ENCODE measurements at places on chromosomes 5 and 9. TPM values are rescaled to one million over a fixed set of nuclear protein-coding genes. Genes with fewer than 3 reads are reported as not detected.
A peak's percentile ranks its signal among the peaks of the same experiment; 100 is the strongest.

GRCh38 chr5:135030956-135031812 is 2.8 kb downstream of the PITX1 start:
- no peak for DNase-seq

DNA sequence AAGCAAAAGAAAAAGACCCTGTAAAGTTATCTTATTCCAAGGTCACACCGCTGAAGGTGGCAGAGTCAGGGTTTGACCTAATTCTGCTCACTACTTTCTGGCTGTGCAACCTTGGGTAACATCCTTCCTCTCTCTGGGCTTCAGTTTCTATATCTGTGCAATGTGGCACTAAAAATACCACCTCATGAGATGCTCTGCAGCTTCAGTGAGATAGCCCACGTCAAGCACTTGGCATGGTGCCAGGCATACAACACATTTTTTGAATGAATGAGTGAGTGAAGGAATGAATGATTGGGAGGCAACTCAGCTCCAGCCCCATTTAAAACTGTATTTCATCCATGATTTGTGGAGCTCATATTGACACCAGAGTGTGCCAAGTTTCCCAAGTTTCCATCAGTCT is 62.3 kb downstream of the FOXI1 start:
- DNase-seq, result no peak

The STPG3 gene
- total RNA-seq, result not detected

DNA sequence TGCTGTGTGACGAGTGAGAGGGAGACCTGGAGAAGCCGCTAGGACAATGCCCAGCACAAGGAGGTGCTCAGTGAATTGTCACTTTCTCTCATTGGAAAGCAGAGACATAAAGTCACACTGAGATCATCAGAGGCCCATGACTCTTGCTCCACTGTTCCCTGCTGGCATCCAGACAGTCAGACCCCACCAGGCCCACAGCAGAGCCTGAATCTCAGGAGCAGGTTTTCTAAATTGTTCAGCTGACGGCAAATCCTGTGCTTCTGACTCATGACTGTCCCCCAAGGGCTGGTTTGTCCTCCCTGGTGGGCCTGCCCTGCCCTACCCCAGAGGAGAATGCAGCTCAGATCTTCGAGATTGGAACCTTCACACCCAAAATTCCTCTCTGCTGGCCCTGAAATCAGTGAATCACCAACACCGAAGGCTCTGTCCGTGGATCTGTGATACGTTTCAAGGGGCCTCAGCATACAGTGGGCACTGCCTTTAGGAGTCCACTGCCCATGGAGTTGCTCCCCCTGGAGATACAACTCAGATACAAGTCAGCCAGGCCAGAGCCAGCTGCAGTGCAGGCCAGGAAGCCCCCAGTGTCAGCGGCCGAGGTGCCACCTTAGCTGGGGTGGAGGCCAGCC is 2.7 kb downstream of the PTGES start:
- no peak for DNase-seq

The CAMK2A gene
- total RNA-seq, result 0.93 TPM

DNA sequence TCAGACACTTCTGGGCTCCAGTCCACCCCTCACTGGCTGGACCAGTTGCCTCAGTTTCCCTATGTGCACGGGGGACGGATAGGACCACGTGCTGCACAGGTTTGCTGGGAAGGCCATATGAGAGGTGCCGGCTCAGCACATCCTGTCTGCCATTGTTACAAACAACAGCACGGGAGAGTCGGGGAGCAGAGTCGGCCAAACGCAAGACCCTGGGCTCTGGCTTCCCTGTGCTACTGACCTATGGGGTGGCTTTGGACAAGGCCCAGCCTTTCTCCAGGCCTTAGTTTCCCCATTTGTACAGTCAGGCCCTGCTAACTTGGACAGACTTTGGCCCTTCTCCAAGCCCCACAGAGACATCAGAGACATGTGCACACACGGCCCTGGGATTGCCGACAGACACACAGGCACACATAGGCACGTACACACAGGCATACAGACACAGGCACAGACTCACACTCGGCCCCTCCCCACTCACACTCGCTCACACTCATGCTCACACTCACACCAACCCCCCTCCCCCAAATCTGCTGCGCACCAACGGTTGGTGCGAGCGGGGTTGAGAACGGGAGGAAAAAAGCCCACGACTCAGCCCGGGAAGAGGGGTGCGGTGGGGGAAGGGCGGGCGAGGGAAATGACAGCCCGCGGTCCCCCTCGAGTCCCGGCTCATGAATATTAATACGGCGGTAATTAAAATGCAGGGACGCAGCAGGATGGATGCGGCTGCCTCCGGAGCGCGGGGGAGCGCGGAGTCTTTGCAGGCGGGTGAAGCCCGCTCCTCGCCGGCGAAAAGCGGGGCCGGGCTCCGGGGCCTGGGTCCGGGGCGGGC is 133.0 kb downstream of the C9orf50 start:
- peak; percentile 72 for DNase-seq

DNA sequence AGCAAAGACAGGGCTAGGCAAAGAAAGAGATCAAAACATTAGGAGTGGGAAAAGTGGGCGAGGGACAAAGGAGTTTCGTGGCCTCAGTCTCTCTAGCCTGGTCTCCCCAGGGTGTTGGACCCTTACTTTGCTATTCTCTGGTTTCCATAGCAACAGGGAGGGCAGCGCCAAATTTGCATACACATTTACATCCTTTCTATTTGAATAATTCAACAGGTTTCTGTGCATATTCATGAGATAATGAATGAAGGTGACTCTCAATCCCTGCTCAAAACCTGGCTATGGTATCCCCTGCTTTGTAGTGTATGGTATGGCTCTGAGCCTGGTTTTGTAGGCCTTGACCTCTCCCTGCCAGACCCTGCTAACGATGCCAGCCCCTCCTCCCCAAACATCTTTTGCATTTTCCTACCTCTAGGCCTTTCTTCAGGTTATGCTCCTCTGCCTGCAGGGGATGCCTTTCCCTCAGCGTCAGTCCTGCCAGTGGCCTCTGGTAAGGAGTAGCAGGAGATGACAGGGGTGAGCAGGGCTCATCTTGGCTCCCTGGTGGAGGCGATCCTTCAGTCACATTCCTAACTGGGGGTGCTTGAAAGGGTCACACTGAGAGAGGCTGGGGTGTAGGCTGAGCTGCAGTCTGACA is 9.8 kb downstream of the RPP25L start:
- DNase-seq, result no peak

DNA sequence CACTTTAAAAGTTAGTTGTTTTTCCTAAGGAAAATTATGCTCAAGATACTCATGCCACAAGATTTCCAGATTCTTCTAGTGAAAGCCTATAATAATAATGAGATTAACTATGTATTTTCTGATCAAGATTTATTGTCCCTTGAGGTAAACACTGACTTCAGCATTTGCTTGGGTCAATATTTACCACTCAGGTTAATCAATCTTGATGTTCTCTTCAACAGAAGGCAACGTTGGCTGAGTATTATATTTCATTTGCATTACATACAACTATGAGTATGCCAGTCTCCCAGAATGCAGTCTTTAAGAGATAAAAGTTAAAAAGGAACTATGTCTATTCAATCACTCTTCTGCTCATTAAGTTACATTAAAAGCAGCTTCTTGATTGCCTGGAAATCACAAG is 115.6 kb downstream of the GPR21 start:
- DNase-seq, result no peak

- peak; percentile 77 for DNase-seq
Observed at GRCh38 chr5:139394123-139394653, 716 bp downstream of the PROB1 start.

DNA sequence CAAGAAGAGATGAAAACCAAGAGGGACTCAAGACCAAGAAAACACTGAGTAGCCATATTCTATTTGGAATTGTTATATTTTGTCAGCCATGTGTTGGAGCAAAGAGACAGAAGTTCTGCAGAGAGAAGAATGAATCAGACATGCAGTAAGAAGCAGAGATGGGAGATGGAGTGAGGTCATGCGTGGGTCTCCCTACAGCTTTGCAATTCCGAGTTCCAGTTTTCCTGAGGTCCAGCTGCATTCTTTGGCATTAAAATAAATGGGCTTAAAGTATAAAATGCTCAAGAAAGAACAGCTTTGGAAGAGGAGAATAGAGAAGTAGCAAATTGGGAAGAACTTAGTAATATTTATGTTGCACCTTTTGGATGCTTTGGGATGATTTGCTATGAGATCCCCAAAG is 361.6 kb downstream of the NPR3 start:
- DNase-seq, result no peak

The SERINC5 gene
- total RNA-seq, result 153 TPM
